Stimulated activated CD4-positive, alpha-beta T cell treated with anti-CD3 and anti-CD28 coated beads, Interleukin-12 subunit alpha, Interleukin-12 subunit beta, amount 100 ng/mL, for 4 hours (primary cell): ENCODE measurements at places on chromosomes 1 and 21.

DNA sequence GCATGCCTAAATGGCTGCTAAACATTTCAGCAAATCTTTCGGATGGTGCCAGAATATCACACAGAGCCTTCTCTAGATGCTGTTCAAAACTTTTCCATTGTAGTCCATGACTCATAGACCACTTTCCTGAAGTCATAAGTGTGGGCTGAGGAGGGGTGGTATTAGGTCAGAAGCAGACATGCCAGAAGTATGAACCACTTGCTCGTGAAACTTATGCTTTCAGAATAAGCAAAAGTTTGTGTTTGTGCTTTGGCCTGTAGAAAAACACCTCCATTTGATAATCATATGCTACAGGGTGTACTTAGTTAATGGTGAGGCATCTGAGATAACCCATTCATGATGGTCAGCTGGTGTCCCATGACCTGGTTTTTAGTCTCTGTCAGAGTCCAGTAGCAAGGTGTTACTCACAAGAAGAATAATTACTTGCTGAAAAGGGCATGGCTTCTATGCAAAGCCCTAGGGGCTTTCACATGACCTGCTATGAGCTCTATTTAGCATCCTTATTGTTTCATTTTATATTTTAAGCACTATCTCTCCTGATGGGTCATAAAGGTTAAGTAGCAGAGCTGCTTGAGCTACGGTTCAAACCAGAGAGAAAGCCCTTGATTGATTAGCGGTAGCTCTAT lies 183.1 kb upstream of the IVNS1ABP start:
- no peak for DNase-seq

DNA sequence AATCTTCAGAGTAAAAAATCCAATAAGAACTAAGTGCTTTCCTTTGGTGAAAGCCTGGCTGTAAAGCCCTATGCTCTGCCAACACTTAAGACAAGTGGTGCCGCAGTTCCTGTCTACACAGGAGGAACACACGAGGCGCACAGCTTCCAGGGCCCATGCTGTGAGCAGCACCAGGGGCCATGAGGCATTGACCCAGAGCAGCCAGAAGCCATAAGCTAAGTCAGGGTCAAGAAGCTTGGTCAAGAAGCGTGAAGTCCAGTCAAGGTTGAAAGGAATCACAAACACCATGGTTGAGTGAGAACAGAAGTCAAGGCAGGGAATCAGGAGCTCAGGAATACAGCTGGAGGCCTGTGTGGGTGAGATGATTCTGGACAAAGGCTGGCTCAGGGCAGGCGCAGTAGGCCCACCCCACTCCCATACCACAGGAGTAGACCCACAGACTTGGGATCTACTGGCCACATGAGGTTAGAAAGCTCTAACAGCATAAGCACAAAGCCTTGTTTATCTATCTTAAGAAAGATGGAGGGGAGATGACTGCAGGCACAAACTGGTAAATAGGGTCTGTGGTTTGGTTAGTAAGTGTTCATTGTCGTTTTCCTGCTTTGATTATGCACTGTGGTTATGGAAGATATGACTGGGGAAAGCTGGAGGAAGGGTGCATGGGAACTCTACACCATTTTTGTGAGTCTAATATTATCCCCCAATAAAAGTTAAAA lies 42.9 kb upstream of the RCAN3 start:
- DNase-seq: no peak

DNA sequence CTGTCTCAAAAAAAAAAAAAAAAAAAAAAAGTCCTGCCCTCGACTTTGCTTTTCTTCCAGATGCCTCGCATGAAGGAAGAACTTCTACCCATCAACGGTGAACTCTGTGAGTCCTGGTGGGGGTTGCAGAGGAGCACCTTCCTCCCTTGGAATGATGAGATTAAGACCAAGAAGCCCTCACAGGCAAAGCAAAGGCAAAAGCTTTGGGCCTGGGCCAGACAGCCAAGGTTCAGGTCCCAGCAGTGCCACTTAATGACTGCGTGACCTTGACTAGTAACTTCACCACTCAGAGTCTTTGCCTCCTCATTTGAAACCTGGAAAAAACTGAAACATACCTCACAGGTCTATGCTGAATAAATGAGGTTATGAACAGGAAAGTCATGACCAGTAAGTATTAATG lies 55.5 kb downstream of the ZSCAN20 start:
- no peak for DNase-seq

GRCh38 chr1:155125946-155126555 lies 1.6 kb upstream of the EFNA1 start:
- no peak for DNase-seq

DNA sequence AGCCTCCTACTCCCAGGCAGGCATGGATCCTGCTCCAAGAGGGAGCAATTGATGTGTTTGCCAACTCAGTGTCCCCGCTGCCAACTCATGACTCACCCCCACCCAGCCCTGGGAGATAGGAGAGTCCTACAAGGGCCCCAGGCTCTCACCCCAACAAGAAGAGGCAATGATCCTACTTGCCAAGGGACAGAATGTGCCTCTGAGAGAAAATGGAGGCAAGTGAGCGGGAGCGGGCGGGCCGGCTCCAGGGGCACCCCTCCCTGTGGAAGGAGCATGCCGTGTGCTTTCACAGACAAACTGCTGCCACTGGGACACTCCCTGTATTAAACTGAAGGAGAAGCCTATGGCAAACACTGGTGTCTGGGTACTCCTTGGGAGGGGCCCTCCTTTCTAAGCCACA lies 16.7 kb downstream of the PKP1 start:
- DNase-seq: no peak

DNA sequence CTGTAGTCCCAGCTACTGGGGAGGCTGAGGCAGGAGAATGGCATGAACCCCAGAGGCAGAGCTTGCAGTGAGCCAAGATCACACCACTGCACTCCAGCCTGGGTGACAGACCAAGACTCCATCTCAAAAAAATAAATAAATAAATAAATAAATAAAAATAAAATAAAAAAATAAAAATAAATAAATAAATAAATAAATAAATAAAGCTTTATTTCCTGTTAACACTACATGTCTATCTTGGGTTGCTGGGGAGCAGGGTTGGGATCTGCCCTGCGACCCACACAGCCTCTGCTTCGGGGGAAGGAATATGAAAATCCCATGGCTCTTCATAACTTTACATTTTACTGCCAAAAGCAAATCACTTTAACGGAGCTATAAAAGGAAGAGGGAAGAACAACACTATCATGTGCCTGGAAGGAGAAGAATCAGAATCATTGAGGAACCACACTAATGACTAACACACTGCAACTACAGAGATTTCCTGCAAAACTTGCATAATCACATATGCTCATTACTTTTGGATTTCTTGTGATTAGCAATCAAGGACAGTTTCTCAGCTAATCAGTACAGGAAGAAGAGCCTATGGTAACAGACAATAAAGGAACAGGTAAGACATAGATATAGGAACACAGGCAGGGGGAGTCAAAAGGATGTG lies 72.8 kb upstream of the CD55 start:
- DNase-seq: no peak

- DNase-seq: no peak
Observed at GRCh38 chr1:33819290-33819912, 44.5 kb upstream of the HMGB4 start.
